NCI-H2081 (cell line): ENCODE measurements at places on chromosomes 13 and 19.
A peak's percentile ranks its signal among the peaks of the same experiment; 100 is the strongest.

- DNase-seq = no peak
Measured at GRCh38 chr19:1760020-1760419, 6.7 kb downstream of the ONECUT3 start.

DNA sequence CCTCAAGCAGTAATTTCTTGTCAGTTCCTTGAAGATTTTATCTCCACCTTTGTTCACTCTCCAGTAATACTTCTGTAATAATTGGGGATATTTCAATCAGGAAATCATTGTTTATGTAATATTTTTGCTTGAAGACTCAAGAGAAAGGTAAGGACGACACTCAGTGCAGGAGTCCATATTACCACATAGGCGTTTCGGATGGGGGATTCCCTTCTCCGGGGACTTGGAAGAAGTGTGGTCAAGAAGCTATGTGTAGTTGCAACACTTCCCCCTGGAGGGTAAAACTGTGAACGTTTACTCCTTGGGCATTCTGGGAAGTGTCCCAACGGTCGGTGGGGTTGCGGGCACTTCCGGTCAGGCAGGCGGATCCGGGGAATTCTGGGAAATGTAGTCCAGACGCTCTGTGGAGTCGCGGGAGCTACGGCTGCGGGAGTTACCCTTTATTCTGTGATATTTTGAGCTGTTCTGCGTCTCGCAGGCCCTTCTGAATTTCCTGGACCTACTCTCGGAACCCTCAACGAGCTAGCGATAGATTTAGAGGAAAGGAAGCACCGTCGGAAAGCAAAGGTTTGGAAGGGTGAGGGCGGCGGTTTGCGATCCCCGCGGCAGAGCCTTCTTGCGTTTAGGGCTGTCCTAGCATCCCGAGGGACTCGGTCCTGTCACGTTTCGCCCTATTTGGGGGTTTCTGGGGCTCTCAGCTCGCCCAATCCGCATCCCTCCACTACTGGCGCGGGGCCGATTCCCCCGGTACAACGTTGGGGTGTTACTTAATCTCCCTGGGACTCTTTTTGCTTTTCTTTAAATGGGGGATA, at the start of gene ZNF221:
ZNF221 (plus strand) TSS at position 395 of the 812 bp plus-strand sequence. CDS start 11,499 bp downstream, outside the sequence.
- peak; percentile 90 for DNase-seq

- no peak for DNase-seq
Measured at GRCh38 chr13:28707629-28708427, 10.9 kb downstream of the SLC46A3 start.

DNA sequence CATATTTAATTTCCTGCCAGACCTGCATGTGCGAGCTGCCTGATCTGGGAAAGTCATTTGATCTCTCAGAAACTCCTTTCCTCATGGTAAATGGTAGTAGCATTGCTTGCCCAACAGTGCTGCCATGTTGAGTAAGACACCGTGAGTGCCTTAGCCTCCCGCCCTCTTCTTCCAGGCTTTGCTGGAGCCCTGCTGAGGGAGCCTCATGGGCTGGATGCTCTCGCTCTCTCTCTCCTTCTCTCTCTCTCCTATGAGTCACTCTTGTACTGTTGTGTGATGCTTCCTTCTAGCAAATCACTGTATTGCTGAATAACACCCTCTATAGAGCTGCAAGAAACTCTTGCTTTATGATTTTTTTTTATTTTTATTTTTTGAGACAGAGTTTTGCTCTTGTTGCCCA, 365.5 kb downstream of the UQCRFS1 start:
- no peak for DNase-seq

GRCh38 chr13:100872761-100873160, 198.2 kb upstream of the TMTC4 start:
- no peak for DNase-seq

DNA sequence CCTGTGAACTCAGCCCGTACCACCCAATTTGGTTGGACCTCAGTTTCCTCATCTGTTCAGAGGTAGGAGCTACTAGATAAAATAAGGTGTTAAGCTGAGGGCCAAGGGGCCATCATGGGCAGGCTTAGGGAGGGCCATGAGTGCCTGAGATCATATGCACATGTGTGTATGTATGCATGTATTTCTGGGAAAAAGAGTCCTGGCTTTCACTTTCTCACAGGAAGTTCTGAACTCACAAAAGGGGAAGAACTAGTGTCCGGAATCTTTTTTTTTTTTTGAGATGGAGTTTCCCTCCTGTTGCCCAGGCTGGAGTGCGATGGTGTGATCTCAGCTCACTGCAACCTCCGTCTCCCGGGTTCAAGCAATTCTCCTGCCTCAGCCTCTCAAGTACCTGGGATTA, 18.9 kb downstream of the TGFB1 start:
- no peak for DNase-seq

DNA sequence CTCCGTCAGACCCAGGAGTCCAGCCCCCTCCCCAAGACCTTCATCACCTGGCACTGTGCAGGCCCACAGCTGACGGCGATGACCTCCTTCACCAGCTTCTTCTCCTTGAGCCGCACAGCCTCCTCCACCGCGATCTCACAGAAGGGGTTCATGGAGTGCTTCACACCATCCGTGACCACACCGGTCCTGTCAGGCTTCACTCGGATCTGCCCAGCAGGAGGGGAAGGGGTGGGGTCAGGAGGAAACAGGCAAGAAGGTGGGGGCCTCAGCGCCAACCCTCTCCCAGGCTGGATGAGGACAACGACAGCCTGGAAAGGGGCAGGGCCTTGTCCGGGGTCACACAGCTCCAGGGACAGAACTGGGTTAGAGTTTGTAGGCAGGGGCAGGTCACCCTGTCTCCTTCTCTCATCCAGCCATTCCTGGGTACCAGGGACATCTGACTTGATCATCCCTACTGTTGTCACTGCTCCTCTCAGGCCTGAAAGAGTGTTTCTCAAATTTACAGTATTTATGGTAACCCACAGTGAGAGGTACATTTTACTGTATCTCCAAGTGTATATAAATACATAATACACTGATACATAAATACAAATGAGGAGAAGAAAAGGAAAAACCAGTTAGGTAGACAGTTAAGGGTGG, 12.0 kb downstream of the ETFB start:
- DNase-seq = no peak

DNA sequence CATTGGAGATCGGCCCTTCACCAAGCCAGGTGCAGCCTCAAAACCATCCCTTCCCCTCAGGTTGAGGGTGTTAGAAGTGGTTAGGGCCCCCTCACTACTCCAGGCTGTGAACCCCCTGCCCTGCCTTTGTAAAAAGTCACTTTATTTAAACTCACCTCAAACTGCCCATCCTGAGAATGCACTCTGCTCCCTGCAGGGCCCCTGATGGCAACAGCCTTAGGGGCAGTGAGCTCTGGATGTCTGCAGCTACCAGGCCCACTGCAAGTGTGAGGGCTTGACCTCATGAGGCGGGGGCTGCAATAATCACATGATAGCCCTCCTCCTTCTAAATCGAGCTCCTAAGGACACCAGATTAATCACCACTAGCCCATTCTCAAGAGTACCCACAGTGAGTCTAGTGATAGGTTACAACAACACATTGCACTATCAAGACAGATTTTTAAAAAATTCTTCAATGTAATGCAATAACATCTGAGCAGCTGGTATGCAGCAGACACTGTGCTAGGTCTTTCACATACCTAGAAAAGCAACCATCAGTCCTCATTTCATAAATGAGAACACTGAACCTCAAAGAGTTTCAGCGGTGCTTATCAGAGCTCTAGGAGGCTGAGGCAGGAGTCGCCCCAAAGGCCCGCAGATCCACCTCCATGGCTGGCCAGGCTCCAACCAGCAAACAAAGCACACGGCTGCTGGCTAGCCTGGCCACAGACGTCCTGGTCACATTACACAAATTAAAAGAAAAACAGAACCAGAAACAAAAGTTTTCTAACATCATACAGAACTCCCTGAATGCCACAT, 26.0 kb downstream of the SLC7A1 start:
- peak; percentile 41 for DNase-seq

DNA sequence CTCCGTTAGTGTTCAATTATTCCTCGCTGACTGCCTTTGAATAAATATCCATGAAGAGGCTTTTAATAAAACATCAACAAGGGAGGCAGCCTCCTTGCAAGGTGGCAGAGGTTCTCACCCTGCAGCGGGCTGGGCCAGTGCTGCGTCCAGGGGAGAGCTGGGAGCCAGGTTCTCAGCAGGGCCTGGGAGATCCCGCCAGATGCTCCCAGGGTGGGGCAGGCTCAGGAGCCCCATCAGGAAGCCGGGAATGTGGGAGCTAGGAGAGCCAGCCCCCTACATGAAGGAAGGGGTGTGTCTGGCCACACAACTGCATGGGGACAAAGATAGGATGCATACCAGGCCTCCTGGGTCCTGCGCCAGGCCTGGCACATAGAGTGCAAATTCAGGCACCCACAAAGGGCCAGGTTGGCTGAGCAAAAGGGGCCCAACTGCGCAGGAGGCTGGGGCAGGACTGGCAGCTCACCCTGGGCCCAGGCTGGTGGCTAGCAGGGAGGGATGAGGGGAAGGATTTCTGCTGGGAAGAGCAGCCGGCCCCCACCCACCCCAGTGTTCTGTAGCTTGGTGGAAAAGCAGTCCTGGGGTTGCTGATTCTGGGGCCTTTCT, 22.8 kb downstream of the VSTM2B start:
- no peak for DNase-seq

DNA sequence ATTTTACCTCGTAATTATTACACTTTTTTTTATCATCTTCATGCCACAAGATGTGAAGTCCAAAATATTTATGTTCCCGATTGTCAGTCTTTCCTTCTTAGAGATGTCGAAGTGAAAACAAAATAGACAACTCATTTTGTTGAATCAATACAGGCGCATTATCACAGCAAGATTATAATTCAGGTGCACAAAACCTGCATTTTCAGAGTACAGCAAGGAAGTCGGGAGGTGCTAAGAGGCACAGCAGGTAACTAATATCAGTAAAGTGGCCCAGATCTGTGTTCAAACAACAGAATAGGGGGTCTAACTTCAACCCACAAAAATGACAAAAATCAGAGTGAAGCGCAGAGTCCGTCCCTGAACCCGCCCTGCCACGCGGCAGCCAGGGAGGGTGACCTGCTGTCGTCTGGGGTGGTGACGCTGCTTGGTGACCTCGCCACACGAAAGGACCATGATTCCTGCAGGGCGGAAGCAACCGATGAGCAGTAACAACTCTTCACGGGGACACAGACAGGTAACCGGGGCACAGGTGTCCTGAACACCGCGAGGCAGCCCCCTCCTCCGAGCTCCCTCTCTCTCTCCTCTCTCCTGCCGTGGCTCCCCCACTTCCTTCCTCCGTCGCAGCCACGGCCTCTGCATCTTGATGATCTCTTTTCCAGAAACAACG, 50.9 kb upstream of the SPACA7 start:
- DNase-seq = no peak

DNA sequence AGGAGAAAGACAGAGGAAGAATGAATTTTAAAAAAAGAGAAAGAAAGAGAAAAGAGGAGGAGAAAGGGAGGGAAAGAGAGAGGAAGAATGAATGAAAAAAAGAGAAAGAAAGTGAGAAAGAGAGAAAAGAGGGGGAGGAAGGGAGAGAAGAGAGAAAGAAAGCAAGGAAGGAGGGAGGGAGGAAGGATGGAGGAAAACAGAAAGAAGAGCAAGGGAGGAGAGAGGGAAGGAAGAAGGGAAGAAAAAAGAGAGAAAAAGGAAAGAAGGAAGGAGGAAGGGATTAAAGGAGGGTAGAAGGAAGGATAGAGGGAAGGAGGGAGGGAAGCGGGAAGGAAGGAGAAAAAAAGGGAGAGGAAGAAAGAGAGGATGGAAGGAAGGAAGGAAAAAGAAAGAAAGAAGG, 122.3 kb upstream of the ZNF507 start:
- no peak for DNase-seq

GRCh38 chr13:33490461-33491327, 205.1 kb upstream of the STARD13 start:
- no peak for DNase-seq
